Suprapubic skin (tissue), 4 donors: ENCODE measurements at places on chromosomes 1 and 21. TPM values are rescaled to one million over a fixed set of nuclear protein-coding genes. Genes with fewer than 3 reads are reported as not detected.
A peak's percentile ranks its signal among the peaks of the same experiment; 100 is the strongest.

MROH9 gene
- not detected for total RNA-seq

DNA sequence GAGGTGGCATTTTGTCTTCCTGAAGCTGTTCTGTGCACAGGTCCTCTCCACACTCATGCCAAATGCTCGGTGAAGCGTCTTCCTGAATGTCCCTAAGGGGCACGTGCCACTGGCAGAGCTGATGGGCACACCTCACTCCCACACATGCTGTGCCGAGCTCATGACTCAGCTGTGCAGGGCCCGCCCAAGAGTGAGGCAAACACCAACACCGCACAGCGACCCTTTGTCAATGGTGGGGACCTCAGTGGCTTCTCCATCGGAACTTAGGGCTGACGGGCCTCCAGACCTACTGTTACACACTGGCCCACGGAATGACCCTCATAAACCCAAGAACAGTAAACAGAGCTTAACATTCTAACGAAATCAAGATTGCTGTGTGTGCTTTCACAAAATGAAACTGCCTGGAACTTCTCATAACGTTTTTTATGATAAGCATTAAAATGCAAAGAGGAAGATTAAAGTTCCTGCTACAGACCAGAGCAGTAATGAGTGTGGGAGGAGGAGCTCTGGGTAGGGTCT, 89.3 kb downstream of the SIM2 start:
- no peak for DNase-seq

DNA sequence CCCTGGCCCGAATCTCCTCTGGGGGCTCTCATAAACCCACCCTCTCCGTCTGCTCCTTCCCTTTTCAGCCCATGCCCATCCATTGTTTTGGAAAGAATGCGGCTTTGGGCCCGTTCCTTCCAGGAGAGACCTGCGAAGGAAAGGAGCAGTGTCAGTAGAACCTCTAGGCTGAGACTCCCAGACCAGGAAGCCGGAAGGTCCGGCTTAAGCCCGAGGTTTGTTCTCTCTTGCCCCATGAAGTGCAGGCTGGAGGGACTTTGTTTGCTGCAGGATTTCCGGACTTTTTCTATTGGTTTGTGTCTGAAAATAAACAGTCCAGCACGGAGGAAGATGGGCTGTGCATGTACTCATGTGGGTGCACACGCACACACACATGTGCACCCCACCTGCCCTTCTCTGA, 49.8 kb downstream of the ELK4 start:
- DNase-seq, result peak; percentile 60

DNA sequence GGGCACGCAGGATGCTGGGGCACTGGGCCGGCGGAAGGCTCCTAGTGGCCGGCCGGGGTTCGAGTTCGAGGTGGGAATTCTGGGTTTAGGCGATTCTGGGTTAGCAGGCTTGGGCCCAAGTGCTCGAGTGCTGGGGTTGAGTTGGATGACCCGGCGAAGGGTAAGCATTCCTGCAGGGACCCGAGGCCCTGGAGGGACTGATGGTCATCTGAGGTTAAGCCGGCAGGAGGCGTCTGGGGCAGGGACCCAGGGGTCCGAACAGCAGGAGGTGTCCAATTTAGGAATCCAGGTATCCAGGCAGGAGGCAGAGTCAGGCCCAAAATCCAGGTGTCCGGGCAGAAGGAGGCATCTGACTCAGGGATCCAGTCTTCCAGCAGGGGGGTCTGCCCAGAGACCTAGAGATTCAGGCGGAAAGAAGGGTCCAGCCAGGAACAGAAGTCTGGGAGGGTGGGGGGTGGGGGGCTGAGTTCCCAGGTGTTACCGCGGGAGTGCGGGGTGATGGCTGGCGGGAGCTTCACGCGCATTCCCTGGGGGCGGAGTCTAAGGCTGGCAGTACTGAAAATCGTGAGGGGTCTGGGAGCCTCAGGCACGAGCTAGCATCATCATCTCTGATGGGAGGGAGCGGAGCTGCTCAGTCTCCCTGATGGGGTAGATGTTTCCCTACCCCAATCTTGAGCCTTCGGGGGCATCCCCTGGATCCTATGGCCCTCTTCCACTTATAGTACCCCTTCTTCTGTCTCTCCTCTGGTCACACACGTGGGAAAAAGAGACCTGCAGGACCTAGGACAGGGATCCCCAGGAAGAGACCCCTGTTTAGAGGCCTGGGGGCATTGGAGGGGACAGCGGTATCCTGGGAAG, 585 bp downstream of the GPR3 start:
- DNase-seq, result no peak
